ENCODE measurements at places on chromosomes 11 and 22.

- DNase-seq: peak; percentile 60
Observed at GRCh38 chr11:121426476-121427399, 25.4 kb upstream of the SORL1 start.

DNA sequence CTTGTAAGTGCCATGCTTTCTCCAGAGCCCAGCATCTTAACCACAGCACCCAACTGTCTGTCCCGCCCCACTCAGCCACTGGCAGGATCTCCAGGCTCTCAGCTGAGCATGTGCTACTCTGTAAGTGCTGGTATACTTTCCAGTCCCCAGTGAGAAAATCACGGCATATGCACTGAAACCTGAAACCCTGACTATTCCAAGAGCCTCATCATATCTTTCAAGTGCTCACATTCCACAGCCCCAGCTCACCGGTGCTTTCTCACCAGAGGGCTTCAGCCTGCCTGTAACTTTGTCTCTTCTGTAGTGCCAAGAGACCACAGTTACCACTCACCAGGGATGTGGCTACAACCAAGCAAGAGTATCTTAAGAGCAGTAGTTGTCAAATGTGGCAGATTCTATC is 24.4 kb upstream of the PAMR1 start:
- DNase-seq: no peak

- no peak for DNase-seq
Observed at GRCh38 chr11:100004541-100004940, 682.5 kb upstream of the ARHGAP42 start.

DNA sequence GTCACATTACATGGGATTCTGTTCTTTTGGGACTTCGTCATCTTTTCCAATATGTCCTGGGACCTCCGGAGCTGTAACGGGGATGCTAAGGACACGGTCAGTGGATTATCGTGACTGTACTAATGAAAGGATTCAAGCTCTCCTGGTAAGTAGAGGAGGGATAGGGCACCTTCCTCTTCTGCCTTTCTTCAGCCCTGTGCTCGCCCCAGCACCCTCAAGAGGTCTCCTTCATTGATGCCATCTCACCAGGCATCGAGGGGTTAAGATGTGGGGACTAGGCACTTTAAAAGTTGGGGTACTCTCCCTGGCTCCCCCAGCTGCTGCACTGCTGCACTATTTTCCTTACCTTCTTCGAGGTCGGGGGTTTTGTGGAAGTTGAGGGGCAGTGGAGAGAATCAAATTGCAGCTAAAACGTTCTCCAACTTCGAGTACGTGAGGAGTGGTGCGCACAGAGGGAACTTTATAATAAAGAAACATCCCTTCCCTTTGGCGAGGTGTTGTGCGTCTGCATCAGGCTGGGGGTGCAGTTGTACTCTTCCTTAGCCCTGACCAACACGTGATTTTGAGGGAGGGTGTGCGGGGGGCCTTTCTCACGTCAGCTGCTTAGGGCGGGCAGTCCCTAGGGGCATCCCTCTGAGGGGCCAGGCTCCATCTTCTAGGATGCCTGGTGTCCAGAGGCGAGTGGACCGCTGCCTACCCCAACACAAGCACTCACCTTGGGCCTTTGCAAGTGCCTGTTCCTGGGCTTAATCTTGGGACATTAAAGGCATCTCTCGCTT is 96.1 kb downstream of the GRAMD1B start:
- no peak for DNase-seq

DNA sequence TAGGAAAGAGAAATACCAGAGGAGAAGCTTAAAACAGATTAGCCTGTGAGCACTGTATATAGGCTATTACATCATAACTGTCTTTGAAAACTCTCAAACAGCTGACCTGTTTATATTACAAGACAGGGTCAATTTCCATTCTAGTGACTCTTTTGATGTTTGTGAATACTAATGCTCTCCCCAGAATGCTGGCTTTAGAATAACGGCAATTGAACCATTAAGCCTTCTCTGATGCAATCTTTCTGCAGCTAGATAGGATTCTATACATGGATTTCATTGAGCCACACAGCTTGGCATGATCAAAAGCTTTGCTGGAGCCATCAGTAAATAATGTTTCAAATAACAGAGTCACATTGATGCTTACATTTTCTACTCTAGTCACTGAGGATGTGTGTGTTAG is 122.7 kb upstream of the FAT3 start:
- DNase-seq: no peak

- DNase-seq: no peak
Observed at GRCh38 chr11:30960387-30960992, 374.3 kb upstream of the MPPED2 start.

DNA sequence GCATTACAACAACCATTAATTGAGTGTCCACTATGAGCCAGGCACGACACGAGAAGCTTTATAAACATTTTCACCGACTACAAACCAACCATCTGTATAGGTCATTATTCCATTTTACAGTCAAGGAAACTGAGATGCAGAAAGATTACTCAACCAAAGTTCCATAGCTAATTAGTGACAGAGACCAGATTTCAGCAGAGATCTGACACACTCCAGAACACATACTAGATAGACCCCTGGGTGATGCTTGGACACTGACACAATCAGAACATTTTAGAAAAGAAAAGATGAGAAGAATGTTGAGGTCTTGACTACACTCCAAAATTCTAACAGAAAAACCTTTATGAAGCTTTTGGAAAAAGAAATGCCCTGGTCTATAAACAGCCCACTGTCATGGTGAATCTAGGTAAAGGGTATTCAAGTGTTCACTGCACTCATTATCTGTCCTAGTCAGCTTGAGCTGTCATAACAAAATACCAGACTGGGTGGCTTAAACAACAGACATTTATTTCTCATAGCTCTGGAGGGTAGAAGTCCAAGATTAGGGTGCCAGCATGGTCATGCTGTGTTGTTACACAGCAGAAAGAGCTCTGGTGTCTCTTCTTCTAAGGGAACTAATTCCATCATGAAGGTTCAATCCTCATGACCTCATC is 89.0 kb downstream of the RELT start:
- DNase-seq: no peak

DNA sequence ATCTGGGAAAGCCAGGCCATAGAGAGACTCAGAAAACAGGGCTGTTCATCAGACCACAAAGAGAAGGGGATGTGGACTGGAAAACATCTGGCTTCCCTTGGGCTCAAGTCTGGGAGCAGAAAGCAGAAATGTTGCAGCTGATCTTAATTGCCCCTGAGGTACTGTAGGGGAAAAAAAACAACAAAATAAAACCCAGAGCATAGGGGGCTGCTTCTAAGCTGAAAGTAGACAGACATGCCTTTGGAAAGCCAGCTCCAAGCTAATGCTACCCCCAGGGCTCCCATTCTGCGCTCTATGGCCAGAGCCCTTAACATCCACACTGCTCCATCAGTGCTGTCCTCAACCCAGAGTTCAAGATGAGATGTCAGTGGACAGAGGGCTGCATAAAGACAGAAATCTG is 2.0 kb upstream of the PACSIN3 start:
- no peak for DNase-seq

DNA sequence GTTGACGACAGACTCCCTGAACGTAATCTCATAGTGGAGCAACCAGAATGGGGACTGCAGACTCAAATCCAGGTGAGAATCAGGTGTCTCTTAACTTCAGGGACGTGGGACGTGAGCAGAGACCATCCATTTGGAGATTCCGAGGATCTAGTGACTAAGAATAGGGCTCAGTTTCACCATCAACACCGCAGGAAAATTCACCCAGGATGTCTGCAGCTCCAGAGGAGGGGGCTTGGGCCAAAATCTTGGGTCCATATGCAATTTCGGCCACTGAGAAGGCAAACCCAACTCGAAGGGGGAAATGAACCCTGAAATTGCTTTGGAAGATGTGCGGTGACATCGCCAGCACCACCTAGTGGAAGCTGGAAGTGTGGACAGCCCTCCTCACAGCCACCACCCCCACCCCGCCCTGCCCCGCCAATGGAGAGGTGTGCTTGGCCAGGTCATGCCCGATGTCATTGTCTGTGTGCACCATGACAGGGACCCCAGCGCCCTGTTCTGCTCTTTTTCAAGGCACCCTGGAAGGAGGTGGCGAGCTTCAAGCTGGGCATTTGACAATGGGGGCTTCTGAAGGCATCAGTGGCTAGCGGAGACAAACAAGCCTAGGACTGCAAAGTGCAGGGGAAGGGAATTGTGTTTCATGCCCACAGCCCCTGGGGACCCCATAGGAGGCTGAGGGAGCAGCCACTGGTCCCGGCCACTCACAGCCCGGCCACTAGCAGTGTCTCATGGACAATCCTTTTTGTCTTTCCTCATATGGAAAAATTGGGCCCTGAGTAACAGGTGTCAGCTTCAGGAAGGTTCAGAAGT is 24.8 kb downstream of the APOL1 start:
- peak; percentile 64 for DNase-seq

GRCh38 chr22:20185750-20186149 is 34.9 kb upstream of the CCDC188 start:
- DNase-seq: no peak

GRCh38 chr11:12069066-12069676 is 41.2 kb upstream of the MICAL2 start:
- DNase-seq: no peak

GRCh38 chr11:48017105-48017830 is 36.9 kb downstream of the PTPRJ start:
- DNase-seq: no peak

GRCh38 chr22:31343235-31344191 is 2.6 kb downstream of the PATZ1 start:
- peak; percentile 60 for DNase-seq

- DNase-seq: no peak
Observed at GRCh38 chr11:76237914-76238313, 31.6 kb upstream of the WNT11 start.

DNA sequence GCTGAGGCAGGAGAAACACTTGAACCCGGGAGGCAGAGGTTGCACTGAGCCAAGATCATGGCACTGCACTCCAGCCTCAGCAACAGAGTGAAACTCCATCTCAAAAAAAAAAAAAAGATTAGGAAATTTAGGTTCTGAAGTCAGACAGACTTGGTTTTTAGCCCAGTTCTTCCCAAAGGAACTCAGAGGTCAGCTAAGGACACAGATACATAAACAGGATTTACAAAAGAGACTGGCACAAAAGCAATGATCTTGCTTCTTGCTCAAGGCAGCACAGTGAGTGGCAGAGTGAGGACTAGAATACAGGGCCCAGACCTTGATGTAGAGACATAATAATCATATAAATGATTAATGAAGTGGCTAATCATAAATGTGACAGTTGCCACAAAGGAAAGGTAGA is 25.4 kb upstream of the RRAS2 start:
- DNase-seq: no peak

DNA sequence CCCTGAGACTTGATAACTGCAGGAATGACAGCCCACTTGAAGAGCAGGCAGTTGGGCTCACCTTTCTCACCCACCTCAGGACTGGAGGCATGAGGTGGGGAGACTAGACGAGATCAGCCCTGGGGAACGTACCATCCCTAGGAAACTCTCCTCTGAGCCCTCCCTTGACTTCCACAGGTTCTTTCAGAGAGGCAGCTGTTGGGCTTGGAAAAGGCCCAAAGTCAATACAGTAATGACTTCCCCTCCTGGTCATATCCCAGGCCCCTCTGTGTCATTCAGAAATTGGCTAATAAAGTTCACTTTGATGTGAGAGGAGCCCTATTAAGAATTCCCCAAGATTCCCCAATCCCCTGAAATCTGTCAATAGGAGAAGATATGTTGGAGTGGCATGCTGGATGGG is 5.8 kb upstream of the NECTIN1 start:
- DNase-seq: no peak

DNA sequence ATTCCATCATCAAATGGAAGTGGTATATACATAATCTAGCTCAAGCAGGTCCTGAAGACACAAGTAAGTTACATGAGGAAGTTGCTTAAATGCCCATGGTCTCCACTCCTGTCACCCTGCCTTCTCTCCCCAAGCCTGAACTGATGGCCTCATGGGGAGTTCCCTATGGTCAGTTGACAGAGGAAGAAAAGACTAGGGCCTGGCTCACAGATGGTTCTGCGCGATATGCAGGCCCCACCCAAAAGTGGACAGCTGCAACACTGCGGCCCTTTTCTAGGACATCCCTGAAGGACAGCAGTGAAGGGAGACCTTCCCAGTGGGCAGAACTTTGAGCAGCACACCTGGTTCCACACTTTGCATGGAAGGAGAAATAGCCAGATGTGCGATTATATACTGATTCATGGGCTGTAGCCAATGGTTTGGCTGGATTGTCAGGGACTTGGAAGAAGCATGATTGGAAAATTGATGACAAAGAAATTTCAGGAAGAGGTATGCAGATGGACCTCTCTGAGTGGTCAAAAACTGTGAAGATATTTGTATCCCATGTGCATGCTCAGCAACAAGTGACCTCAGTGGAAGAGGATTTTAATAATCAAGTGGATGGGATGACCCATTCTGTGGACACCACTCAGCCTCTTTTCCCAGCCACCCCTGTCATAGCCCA is 17.3 kb upstream of the CD82 start:
- DNase-seq: no peak

DNA sequence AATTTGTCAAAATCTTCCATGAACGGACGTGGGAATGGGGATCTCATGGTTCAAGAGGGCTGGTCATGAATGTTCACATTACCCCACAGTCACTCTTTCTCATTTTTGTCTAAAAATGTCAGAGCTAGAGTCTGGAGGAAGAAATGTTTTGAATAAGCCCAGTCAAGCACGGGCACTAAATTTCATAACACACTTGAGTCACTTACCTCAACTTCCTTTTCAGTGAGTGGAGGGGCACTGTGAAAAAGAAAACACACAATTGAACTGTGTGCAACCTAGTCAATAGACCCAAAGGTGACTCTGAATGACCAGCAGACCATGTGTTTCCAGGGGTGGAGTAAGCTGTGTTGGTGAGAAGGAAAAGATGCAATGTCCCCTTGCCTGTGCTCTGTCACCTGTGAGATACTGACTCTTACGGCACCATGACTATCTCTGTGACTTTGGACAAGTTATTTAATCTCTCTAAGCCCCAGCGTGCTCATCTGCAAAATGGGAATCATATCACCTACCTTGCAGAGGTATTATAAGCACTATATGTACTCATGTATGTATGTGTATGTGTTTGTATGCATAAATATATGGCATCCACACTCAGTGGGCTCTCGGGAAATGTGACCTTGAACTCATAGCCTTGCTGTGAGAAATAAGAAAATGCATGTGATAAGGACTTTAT is 38.2 kb upstream of the LYVE1 start:
- DNase-seq: no peak

- no peak for DNase-seq
Observed at GRCh38 chr11:77107950-77108349, 5.3 kb downstream of the OMP start.

DNA sequence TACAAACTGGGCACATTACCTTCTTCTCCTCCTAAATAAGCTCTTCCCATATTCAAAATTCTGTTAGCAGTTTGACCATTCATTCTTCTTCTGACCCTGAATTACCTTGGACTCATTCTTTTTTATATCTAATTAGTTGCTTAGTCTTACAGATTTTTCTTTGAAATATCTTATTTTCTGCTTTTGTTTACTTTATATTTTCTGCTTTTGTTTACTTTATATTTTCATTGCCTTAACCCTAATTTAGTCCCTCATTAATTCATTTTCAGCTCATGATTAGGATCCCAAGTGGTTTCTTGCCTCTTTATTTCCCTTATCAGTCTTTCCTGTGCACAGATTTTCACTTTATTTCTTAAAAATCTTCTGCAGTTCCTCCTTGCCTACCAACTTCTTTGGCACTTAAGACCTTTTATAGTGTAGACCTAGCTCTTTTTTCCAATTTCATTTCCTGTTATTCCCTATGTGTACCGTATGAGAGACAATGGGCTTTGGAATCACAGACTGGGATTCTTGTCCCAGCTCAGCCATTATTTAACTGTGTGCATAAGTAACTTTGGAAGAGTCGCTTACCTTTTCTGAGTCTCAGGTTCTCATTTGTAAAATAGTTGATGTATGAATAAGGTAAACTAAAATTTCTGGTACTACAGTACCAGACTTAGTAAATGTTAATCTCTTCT is 39.2 kb downstream of the SIK2 start:
- no peak for DNase-seq

- peak; percentile 43 for DNase-seq
Observed at GRCh38 chr22:49667236-49667635, 160.4 kb downstream of the BRD1 start.

Measured in endothelial cell (in vitro differentiated cells).